ENCODE measurements at places on chromosomes 2 and 18.

DNA sequence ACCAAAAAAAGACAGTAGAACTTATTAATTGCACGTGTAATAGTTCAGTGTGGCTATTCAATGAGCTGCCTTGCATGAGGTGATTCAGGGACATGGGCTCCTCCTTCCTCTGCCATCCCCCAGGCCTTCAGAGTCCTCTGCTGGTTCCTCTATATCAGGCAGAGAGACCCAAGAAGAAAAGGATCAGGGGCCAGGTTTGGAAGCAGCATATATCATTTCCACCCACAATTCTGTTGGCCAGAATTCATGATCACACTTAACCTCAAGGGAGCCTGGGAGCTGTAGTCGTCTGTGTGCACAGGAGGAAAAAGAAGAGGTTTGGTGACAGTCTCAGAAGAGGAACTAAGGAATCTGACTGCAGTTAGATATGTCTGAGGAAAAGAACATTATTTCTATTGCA lies 114.0 kb upstream of the GLS start:
- no peak for DNase-seq

GRCh38 chr2:160445673-160446072 lies 47.9 kb downstream of the RBMS1 start:
- no peak for DNase-seq

DNA sequence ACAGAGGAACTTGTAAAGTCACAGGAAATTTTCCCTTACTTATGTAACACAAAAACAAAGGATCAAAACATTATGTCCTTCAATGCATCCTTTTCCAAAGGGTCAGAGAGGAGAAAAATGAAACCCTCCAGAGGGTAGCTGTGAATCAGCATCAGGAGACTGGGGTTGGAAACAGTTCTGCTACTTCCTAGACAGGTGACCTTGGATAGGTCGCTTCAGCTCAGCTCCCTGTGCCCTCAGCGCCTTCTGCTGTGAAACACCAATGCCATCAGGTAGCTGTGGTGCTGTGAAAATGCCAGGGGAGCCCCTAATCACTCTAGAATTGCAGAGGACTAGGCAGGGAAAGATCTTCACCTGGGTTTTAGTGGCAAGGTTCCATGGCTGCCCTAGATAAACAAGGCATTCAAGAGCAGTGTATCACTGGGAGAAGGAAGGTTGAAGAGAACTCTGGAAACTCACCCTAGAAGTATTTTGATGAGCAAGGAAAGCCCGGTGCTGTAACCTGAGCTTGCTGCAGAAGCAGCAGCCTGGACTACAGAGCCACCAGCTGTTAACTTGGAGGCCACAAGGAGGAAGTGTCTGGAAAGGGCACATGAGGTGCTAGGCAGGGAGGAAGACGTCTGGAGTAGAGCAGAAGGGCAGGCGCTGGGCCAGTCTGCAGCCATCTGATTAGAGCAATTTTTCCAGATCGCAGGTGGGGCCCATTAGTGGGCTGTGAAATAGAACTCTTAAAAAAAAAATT lies 100.7 kb upstream of the MCFD2 start:
- peak; percentile 40 for DNase-seq

DNA sequence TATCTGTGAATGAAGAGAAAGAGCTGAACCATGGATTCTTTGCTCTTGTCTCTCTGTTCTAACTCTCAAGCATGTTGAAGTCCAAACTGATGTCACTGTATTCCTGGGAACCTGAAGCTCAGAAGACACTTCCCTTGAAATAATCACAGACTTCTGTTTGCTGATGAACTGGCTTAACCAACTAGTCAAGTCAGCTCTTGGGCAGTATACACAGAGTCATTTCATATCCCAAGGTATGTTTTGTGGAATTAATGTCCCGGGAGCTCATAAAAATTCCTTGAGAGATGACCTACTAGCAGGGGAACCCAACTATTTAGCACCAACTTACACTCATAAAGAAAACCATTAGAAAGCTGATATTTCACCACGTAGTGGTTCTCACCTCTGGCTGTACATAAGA lies 156.6 kb downstream of the NR4A2 start:
- no peak for DNase-seq

- DNase-seq, result no peak
These were observed 642.0 kb downstream of the DPP10 start for GRCh38 chr2:115084446-115084845.

GRCh38 chr2:144519597-144519933 lies 354 bp downstream of the ZEB2 start:
- no peak for DNase-seq

DNA sequence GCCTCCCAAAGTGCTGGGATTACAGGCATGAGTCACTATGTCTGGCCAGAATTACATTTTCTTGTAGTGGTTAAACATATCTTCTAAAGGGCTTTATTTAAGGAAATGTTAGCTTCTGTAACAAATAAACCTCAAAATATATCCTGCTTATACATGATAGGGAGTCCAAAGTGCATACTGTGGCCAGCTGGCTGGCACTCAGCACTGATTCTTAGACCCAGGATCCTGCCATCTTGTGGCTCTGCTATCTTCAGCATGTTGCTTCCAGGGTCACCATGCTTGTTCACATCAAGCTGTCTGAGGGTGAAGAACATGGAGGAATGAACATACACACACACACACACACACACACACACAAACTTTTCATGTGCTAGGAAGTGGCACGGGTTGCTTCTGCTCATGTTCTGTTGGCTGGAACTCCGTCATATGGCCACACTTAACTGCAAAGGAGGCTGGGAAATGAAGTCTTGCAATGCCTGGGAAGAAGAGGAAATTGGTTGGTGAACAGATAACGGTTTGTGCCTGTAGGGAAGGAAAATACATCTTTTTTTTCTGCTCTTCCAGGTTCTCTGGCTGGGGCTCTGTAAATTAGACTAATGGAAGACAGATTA lies 40.0 kb downstream of the NPPC start:
- DNase-seq, result no peak

DNA sequence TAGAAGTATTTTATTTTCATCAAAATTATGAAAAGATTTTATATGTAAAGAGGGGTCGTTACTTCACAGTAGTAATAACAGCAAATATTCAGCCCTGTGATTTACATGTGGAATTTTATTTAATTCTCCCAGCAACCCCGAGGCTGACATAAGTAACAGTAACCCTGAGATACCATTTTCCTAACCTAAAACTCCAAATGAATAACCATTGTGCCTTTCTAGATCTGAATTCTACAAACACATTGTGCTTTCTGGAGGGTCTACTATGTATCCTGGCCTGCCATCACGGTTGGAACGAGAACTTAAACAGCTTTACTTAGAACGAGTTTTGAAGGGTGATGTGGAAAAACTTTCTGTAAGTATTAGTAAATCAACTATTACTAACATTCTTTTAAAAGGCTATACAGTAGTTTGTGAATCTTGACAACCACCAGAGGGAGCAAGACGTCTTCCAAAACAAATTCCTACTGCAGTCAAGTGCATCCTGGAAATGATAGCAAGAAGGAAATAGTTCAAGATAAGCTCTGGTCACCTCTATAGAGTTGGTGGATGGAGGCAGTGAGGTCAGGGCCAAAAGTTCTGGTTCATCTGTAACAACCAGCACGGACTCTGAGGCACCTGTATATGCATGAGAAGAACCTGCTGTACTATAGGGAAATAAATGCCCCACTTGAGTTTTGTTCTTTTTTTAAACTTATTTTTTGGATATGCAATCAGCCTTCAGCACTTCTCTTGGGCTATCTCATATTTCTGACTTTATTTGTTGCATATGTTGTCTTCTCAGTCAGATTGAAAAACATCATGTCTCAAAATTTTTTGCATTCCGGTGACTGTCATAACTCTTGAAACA lies 37.4 kb downstream of the ACTR2 start:
- DNase-seq, result no peak

GRCh38 chr2:100539221-100539620 lies 23.6 kb upstream of the PDCL3 start:
- no peak for DNase-seq

- no peak for DNase-seq
These were observed 243.8 kb upstream of the LRATD1 start for GRCh38 chr2:14388724-14389123.

- DNase-seq, result no peak
These were observed 297.1 kb downstream of the AGPS start for GRCh38 chr2:177689623-177690022.

- no peak for DNase-seq
These were observed 83.5 kb downstream of the MYO5B start for GRCh38 chr18:50111398-50111797.

DNA sequence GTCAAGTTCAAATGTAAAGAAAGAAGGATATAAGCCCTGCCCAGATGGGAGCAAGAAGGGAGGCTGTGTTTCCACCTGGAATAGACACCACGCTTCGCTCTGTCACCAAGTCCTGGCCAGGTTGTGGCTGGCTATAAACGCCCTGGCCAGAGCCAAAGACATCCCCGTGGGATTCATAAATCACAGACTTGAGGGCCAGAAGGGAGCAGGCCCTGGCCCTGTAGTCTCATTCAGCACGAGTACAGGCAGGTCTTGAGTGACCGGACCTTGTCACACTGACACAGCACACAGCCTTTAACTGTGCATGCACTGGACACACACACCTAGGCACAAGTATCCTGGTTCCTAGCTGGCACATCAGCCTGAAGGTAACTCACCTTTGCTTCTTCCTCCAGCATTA lies 94.5 kb upstream of the MGAT4A start:
- no peak for DNase-seq

DNA sequence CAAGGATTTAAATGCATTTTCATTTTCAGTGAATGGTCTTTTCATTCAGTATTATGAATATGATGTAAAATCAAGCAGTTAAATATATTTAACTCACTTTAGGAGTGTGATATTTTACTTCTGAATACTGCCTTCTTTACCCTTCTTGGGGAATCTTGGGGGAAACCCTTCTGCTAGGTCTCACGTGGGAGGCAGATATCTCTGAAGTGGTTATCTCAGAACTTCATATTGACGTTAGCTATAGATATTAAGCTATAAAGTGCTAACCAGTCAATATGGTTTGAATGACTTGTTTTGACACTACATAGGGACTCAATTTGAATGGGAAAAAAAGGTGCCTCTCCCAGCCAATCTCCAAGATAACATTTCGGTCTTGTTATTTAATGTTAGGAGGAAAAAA lies 9.8 kb downstream of the REL start:
- no peak for DNase-seq

- no peak for DNase-seq
These were observed 73.9 kb upstream of the SOX11 start for GRCh38 chr2:5618271-5618670.
